ENCODE measurements at places on chromosomes 6 and 20. TPM values are rescaled to one million over a fixed set of nuclear protein-coding genes. Genes with fewer than 3 reads are reported as not detected.

The GNAS-AS1 gene
- 0.11 TPM for total RNA-seq

The SCGN gene
- total RNA-seq = not detected

The HTR1E gene
- total RNA-seq = not detected

The SLC22A2 gene
- total RNA-seq = not detected

The BTN1A1 gene
- total RNA-seq = not detected

The SIRPG gene
- total RNA-seq = not detected

The HS3ST5 gene
- 0.86 TPM for total RNA-seq

The DEFB124 gene
- total RNA-seq = not detected

The JPH2 gene
- total RNA-seq = 15.5 TPM

The KHDC1 gene
- total RNA-seq = 7.9 TPM

The GRM1 gene
- total RNA-seq = not detected

The RAMACL gene
- 0.26 TPM for total RNA-seq

The EPPIN gene
- not detected for total RNA-seq

The GMPR gene
- 5.0 TPM for total RNA-seq

The RSPO3 gene
- not detected for total RNA-seq

The GCNT2 gene
- 18.3 TPM for total RNA-seq

The TRIM31 gene
- 0.11 TPM for total RNA-seq

The GLYATL3 gene
- not detected for total RNA-seq

The CHRNA4 gene
- not detected for total RNA-seq

The SYCP2 gene
- 1.8 TPM for total RNA-seq

The BPIFB2 gene
- total RNA-seq = not detected

The TMEM14C gene
- 85.8 TPM for total RNA-seq

Data from PC-3 (cell line).